Stimulated activated CD4-positive, alpha-beta T cell treated with anti-CD3 and anti-CD28 coated beads, Interleukin-2, amount 100 ng/mL, for 24 hours (primary cell): ENCODE measurements at places on chromosomes 5 and 9.

DNA sequence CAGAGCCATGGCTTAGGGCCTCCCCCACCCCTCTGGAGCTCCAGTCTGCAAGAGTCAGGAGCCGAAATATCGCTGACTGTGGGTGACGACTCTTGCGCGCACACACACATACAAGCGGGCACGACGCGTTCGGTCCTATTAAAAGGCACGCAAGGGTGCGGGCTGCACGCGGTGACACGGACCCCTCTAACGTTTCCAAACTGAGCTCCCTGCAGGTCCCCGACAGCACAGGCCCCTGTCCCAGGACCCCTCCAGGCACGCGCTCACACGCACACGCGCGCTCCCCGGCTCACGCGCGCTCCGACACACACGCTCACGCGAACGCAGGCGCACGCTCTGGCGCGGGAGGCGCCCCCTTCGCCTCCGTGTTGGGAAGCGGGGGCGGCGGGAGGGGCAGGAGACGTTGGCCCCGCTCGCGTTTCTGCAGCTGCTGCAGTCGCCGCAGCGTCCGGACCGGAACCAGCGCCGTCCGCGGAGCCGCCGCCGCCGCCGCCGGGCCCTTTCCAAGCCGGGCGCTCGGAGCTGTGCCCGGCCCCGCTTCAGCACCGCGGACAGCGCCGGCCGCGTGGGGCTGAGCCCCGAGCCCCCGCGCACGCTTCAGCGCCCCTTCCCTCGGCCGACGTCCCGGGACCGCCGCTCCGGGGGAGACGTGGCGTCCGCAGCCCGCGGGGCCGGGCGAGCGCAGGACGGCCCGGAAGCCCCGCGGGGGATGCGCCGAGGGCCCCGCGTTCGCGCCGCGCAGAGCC, at the start of gene GRIN1:
Gene GRIN1, plus strand, starts transcription at position 433 of the 746 bp plus-strand sequence. CDS start 333 bp downstream, outside the sequence.
- DNase-seq: no peak

GRCh38 chr9:8366161-8366926, 566.8 kb upstream of the DMAC1 start:
- no peak for DNase-seq

DNA sequence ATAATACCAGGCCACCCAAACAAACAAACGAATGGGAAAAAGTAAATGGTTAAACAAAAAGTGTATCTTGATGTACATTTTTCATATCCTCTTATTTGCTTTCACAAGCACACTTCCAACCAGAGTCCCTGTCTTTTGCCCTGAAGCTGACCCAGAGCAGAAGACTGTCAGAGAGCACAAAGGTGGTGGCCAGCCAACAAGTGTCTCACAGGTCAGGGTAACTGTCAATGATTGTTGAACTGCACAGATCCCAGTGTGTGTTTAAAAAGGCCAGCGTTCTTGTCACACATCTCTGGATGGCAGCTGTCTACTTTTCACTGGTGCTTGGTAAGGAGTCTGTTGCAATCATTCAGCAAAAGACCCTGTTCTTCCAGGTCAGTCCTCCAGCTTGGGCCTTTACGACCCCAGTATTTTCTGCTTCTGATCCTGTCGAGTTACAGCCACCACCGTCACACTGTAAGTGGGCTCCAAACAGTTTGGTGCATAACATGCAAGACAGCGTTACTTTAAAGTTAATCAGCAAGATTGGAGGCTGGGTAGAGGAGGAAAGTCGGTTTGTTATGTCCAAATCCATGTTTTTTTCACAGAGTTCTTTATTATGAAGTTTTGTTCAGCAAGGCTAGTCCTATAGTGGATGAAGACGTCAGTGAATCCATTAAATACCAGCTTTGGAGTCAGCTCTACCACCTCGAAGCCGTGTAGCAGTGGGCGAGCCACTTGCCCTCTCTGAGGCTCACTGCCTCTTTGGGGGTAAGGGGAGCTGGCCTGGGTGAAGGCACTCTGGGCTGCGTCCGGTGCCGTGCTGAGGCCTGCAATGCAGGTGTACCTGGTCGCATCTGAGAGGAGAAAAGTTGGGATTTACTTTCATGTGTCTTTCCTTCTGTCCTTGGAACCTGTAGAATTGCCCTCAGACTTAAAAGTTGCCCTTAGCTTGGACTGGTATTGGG, 265.7 kb downstream of the AOPEP start:
- DNase-seq: no peak

DNA sequence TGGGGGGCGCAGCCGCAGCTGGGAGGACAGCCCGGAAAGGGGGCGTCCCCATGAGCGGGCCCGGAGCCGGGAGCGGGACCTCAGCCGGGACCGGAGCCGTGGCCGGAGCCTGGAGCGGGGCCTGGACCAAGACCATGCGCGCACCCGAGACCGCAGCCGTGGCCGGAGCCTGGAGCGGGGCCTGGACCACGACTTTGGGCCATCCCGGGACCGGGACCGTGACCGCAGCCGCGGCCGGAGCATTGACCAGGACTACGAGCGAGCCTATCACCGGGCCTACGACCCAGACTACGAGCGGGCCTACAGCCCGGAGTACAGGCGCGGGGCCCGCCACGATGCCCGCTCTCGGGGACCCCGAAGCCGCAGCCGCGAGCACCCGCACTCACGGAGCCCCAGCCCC, 47.0 kb downstream of the TJP2 start:
- no peak for DNase-seq

- no peak for DNase-seq
These were observed 401.9 kb upstream of the GRIA1 start for GRCh38 chr5:153088538-153088937.

- DNase-seq: no peak
These were observed 112.3 kb downstream of the MARCHF3 start for GRCh38 chr5:126917918-126918614.

- DNase-seq: no peak
These were observed 3.3 kb upstream of the FBXW11 start for GRCh38 chr5:172009536-172010270.

- no peak for DNase-seq
These were observed 78.7 kb upstream of the SAP30L start for GRCh38 chr5:154367101-154367500.

DNA sequence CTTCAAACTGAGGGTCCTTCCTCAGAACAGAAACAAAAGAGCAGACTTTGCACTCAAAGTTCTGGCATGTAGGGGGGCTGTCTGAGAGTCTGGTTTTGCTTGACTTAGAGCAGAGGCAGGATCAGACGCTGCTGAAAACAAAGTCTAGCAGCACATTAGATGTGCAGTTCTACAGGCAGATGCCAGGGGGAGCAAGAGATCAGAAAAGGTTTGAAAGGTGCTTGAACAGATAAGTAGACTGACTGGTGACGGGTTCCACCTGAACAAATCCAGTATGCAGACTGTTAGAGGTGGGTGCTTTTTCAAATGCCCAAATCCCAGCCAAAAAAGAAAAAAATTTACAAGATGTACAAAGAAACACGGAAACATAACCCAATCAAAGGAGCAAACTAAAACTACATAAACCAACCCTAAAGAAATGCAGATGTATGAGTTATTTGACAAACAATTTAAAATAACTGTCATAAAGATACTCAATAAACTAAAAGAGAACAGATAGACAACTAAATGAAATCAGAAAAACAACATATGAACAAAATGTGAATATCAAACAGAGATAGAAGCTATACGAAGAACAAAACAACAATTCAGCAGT, 194.7 kb upstream of the FREM1 start:
- DNase-seq: peak; percentile 46

DNA sequence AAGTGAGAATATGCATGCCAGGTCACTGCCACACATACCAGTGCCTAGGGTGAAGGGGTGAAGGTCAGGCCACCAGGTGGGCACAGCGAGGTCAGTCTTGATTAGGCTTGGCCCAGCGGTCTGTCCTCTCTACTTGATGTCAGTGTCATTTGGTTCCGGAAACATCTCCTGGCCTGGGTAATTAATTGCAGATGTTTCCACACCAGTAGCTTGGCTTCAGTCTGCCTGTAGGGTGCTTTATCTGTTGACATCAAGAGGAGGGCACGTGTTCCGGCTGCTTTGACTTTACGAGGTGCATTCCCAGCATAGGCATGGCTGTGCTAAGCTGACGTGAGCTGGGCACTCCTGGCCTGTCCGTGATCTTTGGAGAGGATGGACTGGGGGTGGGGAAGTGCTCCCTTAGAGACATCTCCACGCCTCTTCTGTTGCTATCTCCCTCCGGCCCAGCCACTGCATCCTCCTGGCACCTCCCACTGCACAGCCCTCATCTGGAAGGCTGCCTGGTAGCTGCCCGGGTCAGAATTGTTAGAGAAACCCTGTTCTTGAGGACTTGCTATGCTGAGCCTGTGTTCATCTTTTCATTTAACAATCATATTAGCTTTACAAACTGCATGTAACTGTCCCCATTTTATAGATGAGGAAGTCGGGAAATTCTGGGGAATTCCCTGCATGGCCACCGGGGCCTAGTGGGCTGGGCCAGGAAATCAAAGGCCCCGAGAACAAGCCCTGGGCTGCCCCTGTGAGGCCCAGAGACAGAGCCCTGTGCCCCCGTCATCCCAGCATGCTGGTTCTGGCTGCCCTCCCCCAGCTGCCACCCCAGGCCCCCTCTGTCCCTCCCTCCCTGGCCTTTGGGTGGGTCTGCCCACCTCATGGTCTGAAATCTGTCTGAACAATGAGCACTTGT, 29.1 kb downstream of the JADE2 start:
- peak; percentile 58 for DNase-seq

DNA sequence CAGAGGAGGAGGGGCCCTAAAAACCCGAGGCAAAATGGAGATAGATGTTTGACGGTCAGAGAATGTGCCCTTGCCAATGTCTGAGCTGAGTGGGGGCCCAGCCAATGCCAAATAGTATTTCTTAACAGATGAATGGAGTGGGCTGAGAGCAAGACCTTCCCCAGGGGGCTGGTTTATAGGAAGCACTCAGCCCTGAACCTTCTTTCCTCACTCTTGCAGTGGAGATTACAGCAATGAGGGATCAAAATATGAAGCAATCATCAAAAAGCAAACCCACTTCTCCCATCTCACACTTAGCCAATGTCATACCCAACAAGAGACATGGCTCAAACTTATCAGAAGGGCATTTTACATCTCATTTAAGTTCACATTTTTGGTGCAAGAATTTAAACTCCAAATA, 350.3 kb downstream of the GADD45G start:
- no peak for DNase-seq

DNA sequence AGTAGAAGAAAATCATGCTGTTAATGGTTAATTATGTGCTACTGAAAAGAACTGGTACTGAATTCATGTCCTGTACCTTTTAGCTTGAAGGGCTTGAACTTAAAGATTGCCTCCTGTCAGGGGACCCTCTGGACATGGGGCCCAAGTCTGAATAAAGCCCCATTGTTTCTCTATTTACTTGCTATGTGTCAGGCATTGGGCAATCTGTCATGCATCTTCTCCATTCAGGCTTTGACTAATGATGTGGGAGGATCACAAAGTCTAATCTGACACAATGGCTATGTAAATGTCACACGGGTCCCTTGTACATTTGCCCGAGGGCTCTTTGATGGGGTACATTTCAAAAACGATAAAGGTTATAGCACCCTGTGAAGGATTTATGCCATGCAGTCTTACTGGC, 64.0 kb upstream of the TUSC1 start:
- DNase-seq: no peak

DNA sequence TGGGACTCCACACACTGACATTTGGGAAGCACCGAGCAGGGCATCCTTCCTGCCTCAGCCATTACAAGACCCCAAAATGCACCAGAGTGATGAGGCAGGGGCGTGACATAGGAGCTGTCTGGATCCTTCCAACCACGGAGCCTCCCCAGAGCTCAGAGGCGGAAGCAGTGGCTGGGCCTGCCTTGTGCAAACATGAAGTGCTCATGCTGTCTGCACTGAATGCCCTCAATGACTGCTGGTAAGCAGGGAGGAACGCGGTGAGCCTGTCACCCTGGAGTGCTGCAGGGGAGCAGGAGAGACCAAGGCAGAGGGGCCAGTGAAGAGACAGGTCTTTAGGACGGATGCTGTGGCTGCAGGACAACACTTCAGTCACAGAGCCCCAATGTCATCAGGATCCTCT, 60.2 kb upstream of the HRH2 start:
- DNase-seq: no peak

GRCh38 chr5:62134811-62135210, 171.2 kb upstream of the KIF2A start:
- no peak for DNase-seq

DNA sequence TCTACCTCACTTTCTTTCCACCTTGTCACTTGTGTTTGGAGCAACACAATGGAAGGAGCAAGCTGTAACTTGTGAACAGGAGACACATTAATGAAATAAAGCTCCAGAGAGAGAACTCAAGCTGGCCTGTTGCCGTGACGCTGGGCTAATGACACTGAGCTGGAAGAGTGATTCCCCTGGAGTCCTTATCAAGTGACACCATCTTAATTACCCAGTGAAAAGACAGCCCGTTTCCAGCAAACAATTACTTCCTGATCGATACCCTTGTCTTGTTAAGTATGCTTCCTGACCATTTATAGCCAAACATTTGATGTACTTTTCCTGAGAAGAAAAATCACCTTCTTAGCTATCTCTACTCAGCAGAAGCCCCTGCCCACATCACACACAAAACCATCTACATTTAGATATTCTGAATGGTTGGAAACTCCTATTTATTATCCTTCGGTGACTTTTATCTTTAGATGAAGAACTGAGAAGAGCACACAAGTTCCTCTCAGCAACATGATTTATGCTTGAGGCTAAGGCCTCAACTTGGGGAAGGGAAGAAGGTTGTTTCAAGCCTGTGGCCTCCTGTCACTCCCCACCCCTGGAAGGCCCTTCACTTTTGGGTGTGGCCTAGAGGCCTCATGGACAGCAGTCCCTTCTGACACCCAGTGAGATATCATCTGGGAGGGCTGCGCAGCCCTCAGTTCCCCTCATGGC, 34.1 kb downstream of the CRHBP start:
- DNase-seq: no peak

DNA sequence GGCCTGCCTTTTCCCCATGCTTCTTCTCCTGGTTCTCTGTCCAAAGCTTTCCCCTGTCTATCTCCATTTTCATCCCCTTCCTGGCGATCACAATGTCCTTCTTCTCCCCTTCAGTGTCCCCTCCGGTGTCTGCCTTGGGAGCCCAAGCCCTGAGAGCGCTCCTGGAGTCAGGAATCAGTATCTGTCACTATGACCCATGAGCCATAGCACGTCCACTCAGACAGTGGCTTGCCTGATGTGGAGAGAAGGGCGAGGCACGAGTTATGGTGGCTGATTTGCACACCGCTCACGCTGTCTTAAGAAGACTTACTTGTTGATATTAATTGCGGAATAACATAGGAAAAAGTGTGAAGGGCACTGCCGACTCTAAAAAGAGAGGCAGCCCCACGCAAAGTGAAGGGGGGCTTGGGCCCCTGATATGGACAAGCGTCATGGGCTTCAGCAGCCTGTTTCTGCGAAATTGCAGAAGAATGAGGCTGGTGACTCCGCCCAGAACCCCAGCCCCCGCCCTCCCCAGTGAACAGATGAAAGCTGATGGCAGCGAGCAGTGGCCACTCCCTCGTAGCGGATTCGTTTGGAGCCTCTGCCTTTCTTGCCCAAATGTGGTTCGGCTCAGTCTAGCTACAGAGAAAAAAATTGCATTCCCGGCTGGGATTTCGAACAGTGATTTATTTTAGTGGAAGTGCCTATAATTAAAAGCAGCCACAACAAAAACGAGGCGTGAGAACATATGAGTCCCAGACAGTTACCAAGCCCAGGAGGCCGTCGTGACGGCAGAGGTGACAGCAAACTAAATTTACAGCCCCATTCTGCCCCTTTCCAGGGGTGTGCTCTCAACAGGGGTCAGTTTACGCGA, 149.8 kb downstream of the ICE1 start:
- DNase-seq: no peak

- DNase-seq: no peak
These were observed 7.1 kb upstream of the RNF145 start for GRCh38 chr5:159216454-159216853.
